ENCODE measurements at places on chromosomes 2 and 18.

DNA sequence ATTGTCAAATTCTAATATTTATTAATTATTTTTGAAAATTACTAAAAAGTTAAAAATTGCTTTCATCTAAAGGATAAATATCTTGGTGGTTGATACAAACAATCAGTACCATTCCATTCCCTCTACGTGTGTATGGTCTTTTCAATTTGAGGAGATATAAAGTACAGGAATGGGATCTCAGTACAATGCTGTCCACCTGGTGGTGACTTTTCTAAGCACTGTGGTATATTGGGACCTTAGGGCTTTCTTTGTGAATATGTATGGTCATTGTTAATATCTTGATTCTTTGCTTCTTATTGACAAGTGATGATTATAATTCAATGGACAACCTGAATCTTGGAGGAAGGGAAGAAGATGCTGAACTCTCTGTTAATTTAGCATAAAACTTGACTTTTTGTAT lies 83.1 kb downstream of the NBEAL1 start:
- no peak for DNase-seq

- no peak for DNase-seq
Observed at GRCh38 chr2:216665242-216665641, 30.1 kb downstream of the IGFBP5 start.

GRCh38 chr2:42568401-42569115 lies at the start of gene MTA3:
Gene MTA3 (plus strand): TSS chr2:42568632. CDS start chr2:42568746, 114 bp downstream.
- peak; percentile 81 for DNase-seq

GRCh38 chr2:241479026-241479898 lies 29.1 kb downstream of the STK25 start:
- no peak for DNase-seq

- peak; percentile 53 for DNase-seq
Observed at GRCh38 chr2:109318150-109318948, 189.3 kb downstream of the SH3RF3 start.

All from left colon (tissue), 2 donors.